ENCODE measurements at places on chromosomes 16 and 17.
A peak's percentile ranks its signal among the peaks of the same experiment; 100 is the strongest.

- no peak for DNase-seq
Observed at GRCh38 chr16:10654592-10655414, 39.9 kb downstream of the TEKT5 start.

DNA sequence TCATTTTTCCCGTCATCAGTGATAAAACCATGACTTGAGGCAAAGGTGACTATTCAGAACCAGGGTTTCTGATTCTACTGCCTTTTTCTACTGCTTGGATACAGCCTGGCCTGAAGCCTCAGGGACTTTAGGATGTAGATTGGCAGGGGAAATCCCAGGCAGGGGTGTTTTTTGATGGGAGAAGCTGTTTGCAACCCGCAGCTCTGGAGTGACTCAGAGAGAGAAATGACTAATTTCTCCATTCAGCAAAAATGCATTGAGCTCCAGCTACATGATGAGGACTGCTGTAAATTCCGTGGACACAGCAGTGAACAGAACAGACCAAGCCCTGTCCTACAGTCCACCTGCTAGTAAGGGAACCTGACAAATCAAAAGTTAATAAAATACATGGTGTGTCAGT lies 560.6 kb downstream of the CDH13 start:
- DNase-seq, result no peak

DNA sequence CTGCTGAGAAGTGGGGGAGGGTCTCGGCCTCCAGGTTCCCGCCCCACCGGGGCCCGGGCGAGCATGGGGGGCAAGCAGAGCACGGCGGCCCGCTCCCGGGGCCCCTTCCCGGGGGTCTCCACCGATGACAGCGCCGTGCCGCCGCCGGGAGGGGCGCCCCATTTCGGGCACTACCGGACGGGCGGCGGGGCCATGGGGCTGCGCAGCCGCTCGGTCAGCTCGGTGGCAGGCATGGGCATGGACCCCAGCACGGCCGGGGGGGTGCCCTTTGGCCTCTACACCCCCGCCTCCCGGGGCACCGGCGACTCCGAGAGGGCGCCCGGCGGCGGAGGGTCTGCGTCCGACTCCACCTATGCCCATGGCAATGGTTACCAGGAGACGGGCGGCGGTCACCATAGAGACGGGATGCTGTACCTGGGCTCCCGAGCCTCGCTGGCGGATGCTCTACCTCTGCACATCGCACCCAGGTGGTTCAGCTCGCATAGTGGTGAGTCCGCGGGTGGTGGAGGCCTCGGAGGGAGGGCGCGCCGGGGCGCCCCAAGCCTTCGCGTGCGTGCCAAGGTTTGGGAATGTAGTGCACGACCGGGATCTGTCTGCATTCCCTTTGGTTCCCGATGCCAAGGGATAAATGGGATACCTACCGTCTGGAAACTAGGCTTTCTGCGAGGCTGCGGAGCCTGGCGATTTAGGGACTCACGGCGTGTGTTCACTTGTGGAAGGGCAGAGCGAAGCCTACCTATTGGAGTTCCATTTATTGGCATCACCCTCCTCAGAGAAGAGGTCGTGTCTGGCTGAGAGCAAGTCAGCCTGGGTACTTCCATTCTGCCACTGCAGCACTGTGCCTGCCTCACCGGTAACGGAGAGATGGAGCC lies 1.0 kb downstream of the ZNRF1 start:
- peak; percentile 37 for DNase-seq

DNA sequence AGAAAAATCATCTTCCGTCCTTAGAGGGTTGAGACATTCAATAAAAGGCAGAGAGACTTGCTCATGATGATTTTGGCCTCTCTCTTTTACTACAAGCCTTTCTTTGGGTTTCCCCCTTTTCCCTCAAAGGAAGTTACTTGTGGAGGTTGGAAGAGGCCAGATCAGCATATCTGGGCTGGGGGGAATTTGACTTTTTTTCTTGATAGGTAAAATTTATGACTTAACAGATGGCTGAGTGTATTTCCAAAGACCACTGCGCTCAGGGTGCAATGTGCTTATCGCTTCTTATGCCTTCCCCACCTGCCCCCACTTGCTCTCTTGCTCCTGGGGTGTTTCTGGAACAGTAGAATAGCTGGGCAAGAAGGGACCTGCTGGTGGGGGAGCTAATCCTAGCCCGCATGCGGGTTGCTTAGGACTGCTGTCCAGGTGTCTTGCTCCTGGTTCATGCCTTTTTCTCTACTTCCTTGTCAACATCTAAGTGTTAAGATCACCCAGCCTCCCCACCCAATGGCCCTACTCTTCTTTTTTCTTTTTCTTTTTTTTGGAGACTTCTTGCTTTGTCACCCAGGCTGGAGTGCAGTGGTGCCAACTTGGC lies 131.9 kb downstream of the MSI2 start:
- DNase-seq, result no peak

DNA sequence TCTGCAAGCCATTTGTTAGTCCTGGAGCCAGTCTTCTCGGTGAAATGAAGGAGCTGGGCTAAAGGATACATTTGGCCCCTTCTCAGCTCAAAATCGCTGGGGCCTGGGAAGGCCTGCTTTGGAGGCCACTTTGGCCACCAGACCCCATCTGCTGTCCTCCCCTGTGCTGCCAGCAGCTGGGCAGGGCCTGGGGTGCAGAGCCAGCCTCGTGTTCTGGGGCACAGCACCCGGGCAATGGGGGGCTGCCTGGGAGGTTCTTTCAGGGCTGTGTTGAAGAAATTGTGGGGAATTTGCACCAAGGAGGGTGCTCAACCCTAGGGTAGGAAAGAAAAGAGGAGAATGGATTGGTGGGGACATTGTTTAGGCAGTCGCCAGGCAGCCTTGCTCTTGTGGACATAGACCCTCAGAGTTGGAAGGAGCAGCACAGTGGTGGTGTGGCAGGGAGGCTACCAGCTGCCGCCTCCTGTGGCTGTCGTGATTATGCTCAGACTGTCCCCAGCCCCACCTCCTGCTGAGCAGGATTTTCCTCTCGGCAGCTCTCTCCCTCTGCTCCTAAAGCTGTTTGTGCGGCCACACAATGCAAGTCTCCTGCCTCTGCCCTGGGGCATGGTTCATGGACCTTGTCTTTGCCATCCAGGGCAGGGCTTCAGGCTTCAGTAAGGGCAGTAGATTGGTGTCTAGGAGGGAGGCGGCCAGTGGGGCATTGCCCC lies 174.8 kb downstream of the NTN1 start:
- no peak for DNase-seq

- no peak for DNase-seq
Observed at GRCh38 chr16:47096297-47096696, 47.4 kb downstream of the NETO2 start.

GRCh38 chr17:28889996-28890395 lies 7.5 kb downstream of the FLOT2 start:
- no peak for DNase-seq

DNA sequence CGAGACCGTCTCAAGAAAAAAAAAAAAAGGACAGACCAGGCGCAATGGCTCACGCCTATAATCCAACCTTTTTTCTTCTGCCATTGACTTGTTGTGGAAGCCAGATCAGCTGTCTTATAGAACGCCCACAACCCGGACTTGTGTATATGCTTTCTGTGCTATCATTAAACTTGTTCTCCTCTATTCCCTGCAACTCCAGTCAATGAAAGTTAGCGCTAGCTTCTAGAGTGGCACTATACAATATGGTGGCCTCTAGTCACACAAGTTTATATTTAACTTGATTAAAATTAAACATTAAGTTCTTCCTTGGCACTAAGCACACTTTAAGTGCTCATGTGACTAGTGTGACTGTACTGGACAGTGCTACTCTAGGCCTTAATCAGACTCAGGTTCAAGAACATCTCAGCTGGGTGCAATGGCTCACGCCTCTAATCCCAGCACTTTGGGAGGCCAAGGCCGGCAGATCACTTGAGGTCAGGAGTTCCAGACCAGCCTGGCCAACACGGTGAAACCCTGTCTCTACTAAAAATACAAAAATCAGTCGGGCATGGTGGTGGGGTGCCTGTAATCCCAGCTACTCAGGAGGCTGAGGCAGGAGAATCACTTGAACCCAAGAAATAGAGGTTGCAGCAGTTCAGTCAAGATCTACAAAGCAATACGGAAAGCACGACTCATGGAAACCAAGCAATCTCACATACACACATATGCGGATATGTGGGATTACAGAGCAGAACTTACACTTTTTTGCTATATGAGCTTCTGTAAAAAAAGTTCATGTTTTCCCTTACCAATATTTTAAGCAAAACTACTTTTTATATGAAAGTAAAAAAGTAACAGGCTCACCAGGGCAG lies 18.8 kb upstream of the GLG1 start:
- DNase-seq, result no peak

- DNase-seq, result no peak
Observed at GRCh38 chr17:1347589-1348323, 52.3 kb downstream of the YWHAE start.

- no peak for DNase-seq
Observed at GRCh38 chr16:50684823-50685461, 3.8 kb upstream of the SNX20 start.

GRCh38 chr16:81558444-81559175 lies 114.0 kb downstream of the CMIP start:
- no peak for DNase-seq

GRCh38 chr17:37494401-37494831 lies 4.7 kb downstream of the DUSP14 start:
- no peak for DNase-seq

DNA sequence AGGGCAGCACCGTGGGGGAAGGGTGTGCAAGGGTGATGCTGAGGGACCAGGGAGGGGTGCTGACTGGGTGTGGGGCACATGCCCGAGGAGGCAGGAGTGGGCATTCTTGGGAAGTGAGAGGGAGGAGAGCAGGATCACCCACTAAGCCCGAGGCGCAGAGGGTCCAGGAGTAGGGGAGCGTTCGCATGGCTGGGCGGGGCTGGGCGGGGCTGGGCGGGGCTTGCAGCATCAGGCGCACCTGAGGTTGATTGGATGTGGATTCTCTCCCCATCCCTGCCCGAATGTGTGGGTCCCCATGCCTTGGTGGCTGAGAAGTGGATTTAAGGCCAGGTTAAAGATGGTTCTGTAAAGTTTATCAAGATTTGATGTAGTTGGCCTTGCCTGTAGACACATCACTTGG lies 14.2 kb downstream of the BANP start:
- DNase-seq, result no peak

DNA sequence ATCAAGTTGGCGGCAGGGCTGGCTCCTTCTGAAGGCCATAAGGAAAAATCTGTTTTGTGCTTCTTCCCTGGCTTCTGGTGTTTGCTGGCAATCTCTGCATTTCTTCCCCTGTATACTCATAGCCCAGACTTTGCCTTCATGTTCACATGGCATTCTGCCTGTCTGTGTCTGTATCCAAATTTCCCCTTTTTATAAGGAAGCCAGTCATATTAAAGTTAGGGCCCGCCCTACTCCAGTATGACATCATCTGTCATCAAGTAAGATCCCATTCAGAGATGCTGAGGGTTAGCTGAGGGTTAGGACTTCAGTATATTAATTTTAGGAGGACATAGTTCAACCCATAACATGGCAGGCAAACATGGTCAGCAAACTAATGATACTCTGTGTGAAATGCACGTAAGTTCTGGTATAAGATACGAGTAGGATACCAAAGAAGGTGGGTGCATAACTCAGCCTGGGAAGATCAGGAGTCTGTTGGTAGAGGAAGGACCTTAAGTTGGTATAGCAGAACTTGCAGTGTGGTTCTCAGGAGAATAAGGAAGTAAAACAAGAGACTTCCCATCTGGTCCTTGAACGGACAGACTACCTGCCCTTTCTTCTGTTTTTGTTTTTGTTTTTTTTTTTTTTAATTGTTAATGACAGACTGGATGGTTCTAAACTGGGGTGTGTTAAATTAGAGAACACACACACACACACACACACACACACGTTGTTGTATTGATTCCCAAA lies 13.9 kb downstream of the MAP2K6 start:
- DNase-seq, result peak; percentile 29

DNA sequence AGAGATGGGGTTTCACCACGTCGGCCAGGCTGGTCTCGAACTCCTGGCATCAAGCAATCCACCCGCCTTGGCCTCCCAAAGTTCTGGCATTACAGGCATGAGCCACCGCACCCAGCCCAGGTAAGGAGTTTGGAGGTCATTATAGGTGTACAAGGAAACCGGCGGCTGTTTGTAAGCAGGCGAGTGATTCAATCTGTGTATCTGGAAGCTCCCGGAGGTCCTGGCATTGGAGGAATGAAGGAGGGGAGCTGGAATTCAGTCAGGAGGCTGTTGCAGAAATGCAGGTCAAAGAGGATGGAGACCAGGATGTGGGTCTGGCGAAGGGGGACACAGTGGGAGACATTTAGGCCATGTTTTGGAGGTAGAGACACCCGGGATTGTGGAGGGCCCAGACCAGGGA lies 18.8 kb downstream of the CDC42EP4 start:
- DNase-seq, result no peak

- DNase-seq, result no peak
Observed at GRCh38 chr17:74473294-74473693, 6.9 kb downstream of the CD300A start.

DNA sequence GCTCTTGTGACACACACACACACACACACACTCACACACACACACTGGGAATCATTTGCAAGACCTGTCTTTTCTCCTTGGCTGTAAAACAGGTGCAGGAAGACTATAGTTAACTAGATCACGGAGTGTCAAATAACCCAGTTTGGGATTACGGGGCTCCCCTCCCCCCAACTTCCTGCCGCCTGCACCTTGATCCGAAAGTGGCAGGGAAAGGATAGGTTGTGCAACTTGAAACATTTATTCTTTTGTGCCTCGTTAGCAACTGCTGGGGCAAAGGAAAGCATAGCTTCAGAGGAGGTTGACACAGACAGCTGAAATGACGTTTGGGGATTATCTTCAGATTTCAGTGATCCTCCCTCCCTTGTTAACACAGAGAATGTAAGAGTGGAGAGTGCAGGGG lies 149.5 kb downstream of the NTN1 start:
- no peak for DNase-seq

- no peak for DNase-seq
Observed at GRCh38 chr16:3004319-3004718, 8.4 kb upstream of the CLDN9 start.

GRCh38 chr16:4790871-4791270 lies 2.7 kb upstream of the SEPTIN12 start:
- no peak for DNase-seq

- DNase-seq, result no peak
Observed at GRCh38 chr16:27618606-27619327, 68.8 kb downstream of the KATNIP start.

GRCh38 chr16:85149776-85150175 lies 37.5 kb upstream of the CIBAR2 start:
- DNase-seq, result peak; percentile 71

DNA sequence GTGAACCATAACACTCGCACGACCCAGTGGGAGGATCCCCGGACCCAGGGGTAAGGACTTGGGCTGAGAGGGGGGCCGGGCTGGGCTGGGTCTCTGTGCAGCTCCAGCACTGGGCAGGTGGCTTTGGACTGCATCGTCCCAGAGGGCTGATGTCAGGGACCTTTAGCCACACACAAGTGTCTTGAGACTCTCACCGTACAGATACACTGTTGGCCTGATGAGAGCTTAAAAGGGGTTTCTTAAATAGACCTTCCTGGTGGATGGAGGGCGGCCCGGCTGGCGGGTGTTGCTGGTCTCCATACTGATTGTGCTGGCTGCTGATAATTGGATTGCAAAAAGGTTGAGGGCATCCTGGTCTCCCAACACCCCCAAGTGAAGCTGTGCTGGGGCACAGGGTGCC lies 21.7 kb upstream of the CLEC18A start:
- DNase-seq, result no peak

GRCh38 chr17:48209973-48210372 lies 102.4 kb downstream of the SNX11 start:
- DNase-seq, result no peak
